ENCODE measurements at places on chromosomes 4 and X.

- no peak for DNase-seq
These were observed 18.8 kb downstream of the PRKG2 start for GRCh38 chr4:81196126-81196650.

- DNase-seq, result no peak
These were observed 23.7 kb upstream of the PNPLA4 start for GRCh38 chrX:7950865-7951264.

DNA sequence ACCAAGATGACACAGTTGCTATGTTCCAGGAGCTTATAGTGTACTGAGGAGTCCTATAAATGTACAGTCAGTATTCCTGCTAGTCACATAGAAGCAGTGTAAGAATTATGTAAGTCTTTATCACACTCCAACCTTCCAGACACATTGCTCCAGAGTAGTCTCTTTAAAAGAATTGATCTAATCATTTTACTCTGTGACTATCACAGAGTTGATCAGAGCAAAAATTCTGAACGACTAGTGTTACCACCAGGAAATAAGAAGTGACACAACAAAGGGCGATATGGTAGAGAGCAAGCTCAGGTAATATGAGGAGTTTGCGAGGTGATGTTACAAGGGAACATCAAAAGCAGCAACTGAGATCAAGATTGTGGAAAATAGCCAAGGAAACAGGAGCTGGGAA, 9.0 kb upstream of the HPF1 start:
- DNase-seq, result no peak

DNA sequence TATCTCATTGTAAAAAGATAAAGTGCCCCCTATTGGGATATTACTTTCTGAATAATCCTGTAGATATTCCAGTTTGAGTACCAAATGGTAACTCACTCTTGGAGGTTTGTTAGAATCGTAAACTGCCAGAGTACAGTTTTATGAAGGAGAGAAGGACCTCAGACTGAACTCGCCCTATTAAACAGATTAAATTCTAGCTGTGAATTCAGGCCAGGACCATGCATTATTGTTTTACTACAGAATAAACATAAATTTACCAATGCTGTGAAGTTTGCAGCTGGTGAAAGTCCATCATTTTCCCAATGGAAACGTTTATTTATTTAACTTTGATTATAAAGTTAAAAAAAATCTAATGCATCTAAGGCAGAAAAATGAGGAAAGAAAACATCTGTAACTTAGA, 20.2 kb upstream of the PRDM5 start:
- no peak for DNase-seq

DNA sequence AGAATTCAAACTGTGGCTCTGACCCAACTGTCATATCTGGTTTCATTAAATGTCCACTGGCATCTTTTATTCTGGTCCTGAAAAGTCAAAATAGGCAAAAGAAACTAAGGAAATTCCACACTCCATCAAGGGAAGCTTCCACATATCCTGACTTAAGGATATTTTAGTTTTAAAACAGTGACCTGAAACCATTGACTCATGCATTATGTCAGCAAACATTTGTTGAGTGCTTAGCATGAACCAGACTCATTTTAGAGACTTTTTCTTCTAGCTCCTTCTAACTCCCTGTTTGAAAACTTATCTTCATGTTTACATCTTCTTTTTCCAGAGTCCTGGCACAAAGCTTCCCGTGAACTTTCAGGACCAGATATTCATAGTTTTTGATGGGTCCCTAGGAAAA, 6.9 kb upstream of the CXCL1 start:
- DNase-seq, result no peak

- no peak for DNase-seq
These were observed 368.8 kb downstream of the ANKRD50 start for GRCh38 chr4:124343661-124344171.

- DNase-seq, result no peak
These were observed 17.5 kb upstream of the TBC1D1 start for GRCh38 chr4:37873386-37873785.

DNA sequence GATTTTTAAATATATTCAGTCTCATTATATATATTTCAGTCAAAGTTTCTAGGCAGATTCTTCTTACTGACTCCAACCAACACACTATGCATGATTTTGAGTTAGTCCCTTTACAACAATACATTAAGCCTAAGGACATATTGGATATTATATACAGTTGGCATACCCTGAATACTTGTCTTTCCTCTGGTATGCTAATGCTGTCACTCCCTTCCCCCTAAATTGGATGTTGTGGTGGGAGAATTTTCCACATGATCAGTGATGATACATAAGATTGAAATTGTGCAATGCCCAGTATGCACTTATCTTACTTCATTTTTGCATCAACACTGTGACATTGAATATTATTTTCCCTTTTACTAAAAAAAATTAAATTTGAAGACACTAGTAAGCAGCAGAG, 935.2 kb downstream of the PCDH7 start:
- no peak for DNase-seq

- no peak for DNase-seq
These were observed 16.2 kb upstream of the GNRHR start for GRCh38 chr4:67770422-67770821.

GRCh38 chrX:100600340-100600739, 15.6 kb downstream of the TNMD start:
- no peak for DNase-seq

- no peak for DNase-seq
These were observed 102.7 kb downstream of the GRID2 start for GRCh38 chr4:92406488-92406887.

DNA sequence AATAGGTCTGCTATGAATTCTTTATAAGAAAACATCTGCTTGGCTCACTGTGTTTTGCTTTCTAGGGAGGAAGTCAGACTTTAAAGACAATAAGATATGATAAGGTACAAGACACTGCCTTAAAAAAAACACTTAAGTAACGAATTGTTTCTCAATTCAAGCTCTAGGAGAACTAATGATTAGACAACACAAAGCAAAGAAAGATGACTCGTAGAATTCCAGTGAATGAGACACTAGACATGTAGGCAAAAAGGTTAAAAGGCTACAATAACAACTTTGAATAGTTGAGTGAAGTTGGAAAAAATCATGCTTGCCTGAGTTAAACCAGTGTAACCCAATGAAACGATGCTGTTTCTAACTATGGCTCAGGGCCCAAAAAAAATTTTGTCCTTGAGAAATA, 344.4 kb upstream of the ACTRT1 start:
- no peak for DNase-seq

- no peak for DNase-seq
These were observed 126.9 kb downstream of the CBLL2 start for GRCh38 chrX:22399437-22400192.

- no peak for DNase-seq
These were observed 1.4 kb downstream of the KLHL34 start for GRCh38 chrX:21656587-21657317.

- DNase-seq, result no peak
These were observed 121.9 kb downstream of the GASK1B start for GRCh38 chr4:158050942-158051341.

GRCh38 chr4:103429283-103429682, 231.1 kb upstream of the CENPE start:
- DNase-seq, result no peak

- no peak for DNase-seq
These were observed 10.6 kb downstream of the SLC38A5 start for GRCh38 chrX:48459483-48459882.

- DNase-seq, result no peak
These were observed 47.9 kb upstream of the BLTP1 start for GRCh38 chr4:122104184-122104583.

- DNase-seq, result no peak
These were observed 53.9 kb upstream of the KIAA1210 start for GRCh38 chrX:119181491-119181890.

DNA sequence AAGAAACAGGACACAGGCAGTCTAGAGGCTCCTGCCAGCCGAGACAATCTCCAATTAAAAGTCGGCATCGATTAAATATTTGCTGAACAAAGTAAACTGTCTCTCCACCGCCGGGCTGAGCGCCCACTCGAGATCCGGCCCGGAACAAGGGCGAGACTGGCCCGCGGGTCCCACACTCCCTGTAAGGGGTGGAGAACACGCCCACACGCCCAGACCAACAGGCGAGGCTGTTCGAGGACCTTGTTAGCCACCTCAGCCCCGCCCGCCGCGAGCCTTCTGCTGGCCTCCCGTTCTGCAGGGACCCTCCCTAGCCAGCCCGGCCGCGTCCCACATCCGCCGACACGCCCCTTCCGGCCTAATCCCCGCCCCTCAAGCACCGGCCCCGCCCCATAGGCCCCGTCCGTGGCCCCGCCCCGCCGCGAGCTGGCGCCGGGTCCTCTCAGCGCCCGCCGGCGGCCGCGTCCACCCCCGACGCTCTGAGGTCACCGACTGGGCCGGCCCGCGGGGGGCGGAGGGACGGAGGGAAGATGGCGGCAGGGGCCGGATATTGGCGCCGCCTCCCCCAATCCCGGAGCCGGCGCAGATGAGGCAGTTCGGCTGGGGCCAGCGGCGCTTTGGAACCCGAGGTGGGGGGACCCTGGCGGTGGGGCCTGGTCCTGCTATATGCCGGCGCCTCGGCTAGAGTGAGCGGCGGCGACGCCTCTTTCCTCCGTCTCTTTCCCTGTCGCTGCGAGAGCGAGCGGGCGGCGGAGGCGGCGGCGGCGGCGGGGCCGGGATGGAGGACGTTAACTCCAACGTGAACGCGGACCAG, at the start of gene SLAIN2:
TSS of gene SLAIN2 (plus strand) at position 565 of the 811 bp plus-strand sequence. CDS start at position 776, 211 bp downstream.
- peak; percentile 99 for DNase-seq

DNA sequence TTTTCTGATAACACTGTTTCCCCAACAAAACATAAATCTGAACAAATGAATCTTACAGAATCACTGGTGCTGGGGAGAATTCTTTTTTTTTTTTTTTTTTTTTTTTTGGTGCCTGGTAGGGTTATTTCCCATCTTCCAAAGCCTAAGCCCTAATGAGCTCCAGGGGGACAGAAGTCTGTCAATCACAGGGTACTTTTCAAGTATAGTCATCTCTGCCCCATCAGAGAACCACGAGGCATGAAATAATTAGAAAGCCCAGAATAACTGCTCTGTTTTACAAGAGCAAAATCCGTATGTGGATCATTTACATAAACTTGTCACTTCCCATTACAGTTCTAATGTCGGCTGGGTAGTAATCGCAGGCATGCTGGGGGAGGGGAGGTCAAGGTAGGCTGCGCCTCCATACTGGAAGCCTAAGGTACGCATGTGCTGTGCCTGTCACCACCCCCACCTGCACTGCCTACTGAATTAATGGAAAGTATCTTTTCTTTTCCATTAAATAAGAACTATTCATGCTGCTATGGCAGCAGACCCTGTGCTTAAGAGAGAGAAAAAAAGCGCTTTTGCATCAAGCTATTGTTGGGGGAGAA, 164.7 kb upstream of the LEF1 start:
- DNase-seq, result no peak

- DNase-seq, result no peak
These were observed 16.1 kb downstream of the BST1 start for GRCh38 chr4:15718959-15719358.

DNA sequence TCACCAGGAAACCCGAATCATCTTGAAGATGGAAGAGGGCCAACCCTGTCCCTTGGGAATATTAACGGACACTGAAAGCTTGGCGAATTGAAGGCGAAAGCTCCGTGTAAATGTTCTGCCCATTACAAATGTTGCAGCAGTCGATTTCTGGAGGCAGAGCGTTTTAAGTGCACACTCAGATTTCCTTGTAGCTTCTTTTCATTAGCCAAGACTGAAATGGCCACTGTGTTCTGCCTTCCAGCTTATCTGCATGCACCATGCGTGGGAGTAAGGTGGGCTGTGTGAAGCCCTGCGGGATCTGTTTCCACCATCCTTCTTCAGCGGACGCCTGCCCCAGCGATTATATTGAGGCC, 1.3 kb downstream of the SMIM20 start:
- no peak for DNase-seq

- peak; percentile 51 for DNase-seq
These were observed 46.4 kb downstream of the ASMT start for GRCh38 chrX:1661048-1661921.

GRCh38 chrX:71534773-71535544, 2.1 kb downstream of the OGT start:
- DNase-seq, result no peak
